ENCODE measurements at places on chromosomes 6 and 20.

- DNase-seq, result no peak
Observed at GRCh38 chr6:39295611-39296011, 18.6 kb downstream of the KCNK17 start.

- no peak for DNase-seq
Observed at GRCh38 chr20:9689041-9689440, 149.8 kb downstream of the PAK5 start.

- DNase-seq, result no peak
Observed at GRCh38 chr6:163531122-163531521, 116.6 kb downstream of the QKI start.

- DNase-seq, result no peak
Observed at GRCh38 chr6:43405354-43405753, 22.0 kb upstream of the ABCC10 start.

DNA sequence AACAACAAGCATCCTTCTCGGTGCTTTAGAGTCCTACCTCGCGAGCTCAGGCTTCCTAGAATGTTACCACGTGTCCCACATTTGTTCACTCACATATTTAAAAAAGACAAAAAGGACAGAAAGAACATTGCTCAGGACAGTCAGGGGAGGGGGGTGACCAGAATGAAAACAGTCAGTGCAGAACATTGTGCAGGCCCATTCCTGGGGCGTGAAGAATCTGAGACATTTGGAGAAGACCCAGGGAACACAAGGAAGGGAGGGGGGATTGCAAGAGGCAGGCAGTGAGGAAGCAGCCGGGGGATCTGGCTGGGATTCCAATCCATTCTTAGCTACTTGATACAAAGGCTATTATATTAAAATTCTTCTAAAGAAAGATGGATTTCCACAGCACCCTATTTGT, 270.4 kb upstream of the CITED2 start:
- DNase-seq, result no peak

DNA sequence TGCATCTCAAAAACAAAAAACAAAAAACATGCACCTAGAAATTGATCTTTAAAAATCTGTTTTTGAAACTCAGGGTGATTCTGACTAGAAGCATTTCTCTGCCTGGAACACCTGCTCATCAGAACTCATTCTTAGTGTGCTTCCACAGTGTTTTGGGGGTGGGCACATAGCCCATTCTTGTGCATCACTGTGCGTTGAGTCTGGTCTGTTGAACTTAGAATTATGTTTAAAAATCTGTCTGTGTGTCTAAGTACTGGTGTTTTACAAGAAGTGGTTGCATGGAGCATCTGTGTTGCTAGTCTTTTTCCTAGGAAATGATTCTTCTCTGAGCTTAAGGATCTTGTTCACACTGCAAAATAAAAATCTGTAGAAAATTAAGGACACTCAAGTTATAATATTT, 264.5 kb downstream of the SOX4 start:
- no peak for DNase-seq

DNA sequence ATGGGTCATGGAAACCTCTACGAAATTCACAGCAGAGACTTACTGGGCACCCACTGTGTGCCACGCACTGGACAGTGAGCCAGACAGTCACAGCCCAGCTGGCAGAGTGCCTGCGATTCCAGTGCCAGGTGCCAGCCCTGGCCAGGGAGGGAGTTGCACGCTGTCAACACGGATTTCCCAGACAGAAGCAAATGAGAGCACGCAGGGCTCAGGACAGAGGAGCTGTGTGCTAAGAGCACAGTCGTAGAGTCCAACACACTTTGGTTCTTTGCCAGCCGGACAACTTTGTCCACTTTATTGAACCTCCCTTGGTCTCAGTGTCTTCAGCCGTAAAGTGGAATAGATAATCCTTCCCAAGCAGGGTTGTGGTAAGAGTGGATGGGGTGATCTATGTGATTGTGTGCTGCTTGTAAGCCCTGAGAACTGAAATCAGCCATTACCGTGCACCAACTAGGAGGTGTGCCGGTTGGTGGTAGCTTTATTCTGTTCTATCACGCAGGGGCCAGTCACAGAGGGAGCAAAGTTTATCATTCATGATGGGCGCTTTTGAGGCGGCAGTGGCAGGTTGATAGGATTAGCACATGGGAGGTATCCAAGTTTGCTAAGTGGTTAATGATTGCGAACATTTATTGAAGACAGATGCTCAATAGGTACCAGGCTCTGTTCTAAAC, 40.6 kb downstream of the SIRPA start:
- no peak for DNase-seq

DNA sequence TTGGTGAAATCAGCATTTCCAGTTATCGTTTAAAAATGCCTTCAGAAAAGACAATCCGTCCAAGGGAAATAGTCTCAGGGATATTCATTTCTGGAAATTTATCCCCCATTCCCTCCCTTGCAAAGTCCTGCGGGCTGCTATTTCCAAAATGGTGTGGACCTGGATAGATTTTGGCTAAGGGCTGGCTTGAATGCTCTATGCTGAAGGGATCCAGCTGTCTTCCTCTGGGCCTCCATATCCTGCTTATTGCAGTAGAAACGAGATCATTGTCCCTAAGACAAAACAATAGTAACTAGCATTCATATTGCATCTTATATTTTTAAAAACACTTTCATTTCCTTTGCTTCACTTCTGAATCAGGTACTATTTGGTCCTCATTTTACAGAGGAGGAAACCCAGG, 129.9 kb downstream of the ANKRD60 start:
- no peak for DNase-seq

Data from activated gamma-delta T cell (primary cell).